ENCODE measurements at places on chromosomes 4 and X.

DNA sequence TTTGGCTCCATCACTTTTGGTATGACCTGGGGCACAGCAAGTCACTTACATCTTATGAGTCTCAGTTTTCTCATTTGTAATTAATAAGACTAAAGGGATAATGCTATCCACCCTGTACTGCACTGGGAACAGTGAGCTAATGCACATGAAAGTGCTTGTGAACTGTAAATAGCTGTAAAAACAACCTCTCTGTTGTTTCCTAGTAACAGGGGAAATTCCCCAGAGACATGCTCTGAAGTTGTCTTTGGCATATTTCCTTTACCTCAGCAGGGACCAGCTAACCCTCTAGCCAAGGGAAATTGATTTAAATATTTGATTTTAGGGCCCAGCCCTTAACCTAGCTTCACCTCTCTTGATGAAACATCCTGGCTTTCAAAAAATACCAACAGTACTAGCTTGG, 6.1 kb upstream of the CYSLTR1 start:
- no peak for DNase-seq

DNA sequence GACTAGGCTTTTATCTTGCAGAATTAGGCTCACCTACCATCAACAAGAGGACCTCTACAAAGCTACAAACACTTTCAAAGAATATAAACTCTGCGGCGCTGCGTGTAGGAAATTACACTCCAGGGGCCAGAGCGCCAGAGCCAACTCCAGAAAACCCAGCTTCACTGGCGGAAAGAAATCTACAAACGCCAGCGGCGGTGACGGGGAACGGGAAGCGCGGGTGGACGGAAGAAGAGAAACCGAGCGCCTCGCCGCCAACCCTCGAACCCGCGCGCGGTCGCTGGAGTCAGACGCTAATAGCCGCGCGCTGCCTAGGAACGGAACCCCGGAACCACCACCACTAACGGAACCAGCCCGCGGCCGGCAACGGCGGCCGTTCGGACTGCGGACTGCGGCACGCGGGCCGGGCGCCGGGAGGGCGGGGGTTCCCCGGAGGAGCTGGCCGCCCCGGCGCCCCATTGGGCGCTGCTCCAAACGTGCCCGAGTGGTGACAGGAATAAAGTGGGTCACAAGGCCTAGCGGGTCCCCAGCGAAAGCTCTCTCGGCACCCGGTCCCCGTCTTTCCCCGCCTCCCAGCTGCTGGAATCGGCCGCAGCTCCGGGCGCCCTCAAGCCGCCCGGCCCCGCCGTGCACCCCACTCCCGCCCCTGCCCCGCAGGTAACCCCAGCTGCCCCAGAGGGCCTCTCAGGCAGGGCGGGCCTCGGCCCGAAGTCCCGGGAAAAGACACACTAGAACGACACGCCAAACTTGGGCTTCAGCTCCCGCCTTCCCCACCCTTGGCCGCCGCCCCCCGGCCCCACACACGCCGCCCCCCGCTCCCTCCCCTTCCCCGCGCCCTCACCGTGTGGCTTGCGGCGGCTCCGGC, 836 bp downstream of the CLOCK start:
- peak; percentile 73 for DNase-seq

- no peak for DNase-seq
Measured at GRCh38 chrX:39955625-39956024, 142.1 kb downstream of the BCOR start.

DNA sequence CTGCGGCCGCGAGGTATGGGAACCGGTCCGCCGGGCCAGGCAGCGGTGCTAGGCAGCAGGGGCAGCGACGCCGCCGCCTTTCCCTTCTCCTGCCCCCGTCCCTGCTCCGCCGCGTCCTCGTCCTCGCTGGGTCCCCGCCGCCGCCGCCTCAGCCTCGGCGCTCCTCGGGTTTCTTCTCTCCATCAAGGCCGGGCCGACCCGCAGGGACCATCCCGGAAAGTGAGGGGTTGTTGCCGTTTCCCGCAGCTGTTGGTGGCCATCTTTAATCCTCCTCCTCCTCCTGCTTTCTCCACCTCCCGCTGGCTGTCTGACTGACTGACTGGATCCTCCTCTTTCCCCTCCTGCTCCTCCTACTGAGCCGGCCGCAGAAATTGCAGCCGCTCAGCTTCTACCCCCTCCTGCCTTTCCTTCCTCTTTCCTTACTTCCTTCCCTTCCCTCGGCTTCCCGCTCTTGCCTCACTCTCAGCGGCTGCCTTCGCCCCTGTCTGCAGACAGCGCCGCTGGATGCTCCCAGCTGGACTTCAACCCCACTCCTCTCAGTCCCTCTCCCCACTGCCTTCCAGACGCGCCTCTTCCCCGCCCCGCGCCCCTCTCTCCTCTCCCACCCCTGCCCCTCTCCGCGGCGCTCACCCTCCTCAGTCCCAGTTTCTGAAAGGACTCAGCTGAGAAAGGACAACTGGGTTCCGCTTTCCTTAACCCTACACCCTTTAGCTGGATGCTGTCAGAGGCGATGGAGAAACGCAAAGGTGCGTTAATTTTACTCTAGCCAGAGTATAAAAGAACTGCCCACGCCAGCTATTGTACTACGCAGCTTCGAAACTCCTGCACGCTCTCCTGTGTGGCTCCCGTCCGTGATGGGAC, at the start of gene WDFY3:
WDFY3 (minus strand) TSS at position 309 of the 861 bp plus-strand sequence. CDS start 106,099 bp downstream, outside the sequence.
- peak; percentile 36 for DNase-seq

DNA sequence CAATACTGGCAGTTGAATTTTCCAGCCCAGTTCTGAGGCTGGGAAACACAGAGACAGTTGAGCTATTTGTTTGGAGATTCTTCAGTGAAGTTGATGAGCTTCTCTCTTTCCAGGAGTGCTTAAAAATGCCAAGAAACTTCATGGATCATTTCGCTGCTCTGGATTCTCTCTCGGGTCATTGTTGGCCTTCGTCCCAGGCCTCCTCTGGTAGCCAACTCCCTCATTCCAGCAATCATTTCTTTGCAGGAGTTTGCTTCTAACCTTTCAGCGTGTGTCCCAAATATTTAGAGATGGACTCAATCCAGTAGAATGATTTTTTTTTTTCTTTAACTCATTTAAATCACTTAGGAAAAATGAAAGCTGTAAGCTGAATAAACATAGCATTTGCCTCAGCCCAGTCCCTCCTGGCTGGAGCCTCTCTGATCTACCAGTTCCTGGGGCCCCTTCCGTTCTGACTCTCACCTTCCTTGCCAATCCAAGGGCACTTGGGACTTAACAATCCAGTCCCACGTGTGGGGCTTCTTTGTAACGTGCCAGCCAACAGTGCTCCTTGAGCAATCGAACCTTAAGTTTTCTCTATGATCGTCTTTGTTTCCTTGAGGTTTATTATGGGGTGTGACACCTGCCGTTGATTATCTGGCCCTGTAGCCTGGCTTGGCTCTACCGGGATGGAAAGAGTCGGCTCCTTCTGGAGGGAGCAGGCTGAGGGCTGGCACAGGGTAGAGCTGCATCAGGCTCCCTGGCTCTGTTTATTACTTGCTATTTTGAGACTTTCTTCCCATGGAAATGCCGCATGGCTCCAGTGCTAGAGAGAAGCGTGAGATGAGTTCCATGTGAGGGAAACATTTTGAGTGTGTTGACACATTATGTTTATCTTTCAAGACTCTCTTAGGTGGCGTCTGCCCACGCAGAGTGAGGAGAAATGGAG, 80.4 kb upstream of the GPC4 start:
- DNase-seq = no peak

DNA sequence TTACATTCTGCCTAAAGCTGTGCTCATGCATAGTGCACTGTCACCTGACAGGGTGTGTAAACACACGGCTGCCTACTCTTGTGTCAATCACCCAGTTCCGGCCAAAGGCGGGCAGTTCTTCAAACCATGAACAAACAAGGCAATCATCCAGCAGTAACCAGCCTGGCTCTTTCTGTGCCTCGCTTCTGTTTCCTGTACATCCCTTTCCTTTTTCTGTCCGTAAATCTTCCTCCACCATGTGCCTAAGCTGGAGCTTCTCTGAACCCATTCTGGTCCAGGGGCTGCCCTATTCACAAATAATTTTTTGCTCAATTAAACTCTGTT, 60.8 kb upstream of the CBR4 start:
- DNase-seq = no peak

- DNase-seq = peak; percentile 54
Measured at GRCh38 chr4:167622481-167623240, 388.4 kb upstream of the SPOCK3 start.

GRCh38 chr4:126172126-126172525, 857.4 kb downstream of the FAT4 start:
- DNase-seq = no peak

DNA sequence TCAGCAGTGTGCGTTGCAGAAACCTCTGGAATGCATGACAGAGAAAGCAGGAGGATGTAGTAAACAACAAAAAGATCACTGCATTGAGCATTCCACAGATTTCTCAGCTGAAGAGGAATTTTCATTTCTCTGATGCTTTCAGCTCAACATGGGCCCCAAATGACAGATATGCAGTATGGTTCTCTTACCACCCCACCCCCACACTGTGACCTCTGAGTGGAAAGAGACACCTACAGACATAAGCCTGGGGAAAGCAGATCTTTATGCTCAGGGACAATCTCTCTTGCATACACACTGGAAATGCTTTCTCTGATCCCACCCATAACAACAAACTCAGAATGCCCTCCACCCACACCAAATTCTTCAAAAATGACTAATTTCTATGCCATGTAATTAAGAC, 983.7 kb upstream of the LCORL start:
- DNase-seq = no peak

DNA sequence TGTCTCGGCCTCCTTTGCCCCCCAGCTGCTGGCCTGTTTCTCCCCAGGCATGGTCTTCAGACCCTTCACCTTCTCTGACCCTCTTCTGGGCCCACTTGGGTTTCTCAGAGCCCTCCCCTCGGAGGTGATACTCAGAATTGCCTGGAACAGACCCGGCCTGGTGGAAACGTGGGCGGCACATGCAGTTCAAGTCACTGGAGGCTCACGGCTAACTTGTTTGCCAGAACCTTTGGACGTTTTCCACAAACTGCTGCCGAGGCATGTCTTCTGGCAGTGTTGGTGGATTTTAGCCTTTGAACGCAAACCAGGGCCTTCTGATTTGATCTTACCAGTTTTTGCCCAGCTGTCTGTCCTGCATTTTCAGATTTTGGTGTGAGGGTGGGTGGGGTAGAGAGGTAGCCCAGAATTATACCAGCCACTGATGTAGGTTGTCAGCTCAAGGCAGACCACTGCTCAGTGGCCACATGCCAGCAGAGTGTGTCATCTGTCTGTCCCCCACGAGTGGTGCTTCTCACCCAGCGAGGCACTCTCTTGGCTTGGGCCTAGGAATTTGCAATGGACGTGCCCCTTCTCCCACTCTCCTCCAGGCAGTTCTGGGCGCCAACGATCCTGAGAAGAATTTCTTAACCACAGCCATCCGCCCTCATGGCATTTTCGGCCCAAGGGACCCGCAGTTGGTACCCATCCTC, 32.5 kb upstream of the ZNF185 start:
- no peak for DNase-seq

GRCh38 chr4:91171217-91171616, 1044.0 kb downstream of the CCSER1 start:
- no peak for DNase-seq

DNA sequence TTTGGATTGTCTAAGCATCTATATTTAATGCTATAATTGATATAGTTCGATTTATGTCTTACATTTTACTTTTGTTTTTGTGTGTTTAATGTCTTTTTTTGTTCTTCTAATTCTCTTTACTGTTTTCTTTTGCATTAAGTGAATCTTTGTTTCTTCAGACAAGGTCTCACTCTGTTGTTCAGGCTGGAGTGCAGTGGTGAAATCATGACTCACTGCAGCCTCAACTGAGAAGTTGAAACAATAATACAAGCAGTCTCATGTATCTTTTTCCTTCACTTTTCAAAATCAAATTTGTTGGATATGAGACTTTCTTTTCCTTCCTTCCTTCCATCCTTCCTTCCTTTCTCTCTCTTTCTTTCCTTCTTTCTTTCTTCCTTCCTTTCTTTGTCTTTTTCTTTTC, 1401.6 kb downstream of the ADGRL3 start:
- no peak for DNase-seq

- DNase-seq = no peak
Measured at GRCh38 chrX:147072747-147073146, 258.2 kb upstream of the CXorf51A start.

DNA sequence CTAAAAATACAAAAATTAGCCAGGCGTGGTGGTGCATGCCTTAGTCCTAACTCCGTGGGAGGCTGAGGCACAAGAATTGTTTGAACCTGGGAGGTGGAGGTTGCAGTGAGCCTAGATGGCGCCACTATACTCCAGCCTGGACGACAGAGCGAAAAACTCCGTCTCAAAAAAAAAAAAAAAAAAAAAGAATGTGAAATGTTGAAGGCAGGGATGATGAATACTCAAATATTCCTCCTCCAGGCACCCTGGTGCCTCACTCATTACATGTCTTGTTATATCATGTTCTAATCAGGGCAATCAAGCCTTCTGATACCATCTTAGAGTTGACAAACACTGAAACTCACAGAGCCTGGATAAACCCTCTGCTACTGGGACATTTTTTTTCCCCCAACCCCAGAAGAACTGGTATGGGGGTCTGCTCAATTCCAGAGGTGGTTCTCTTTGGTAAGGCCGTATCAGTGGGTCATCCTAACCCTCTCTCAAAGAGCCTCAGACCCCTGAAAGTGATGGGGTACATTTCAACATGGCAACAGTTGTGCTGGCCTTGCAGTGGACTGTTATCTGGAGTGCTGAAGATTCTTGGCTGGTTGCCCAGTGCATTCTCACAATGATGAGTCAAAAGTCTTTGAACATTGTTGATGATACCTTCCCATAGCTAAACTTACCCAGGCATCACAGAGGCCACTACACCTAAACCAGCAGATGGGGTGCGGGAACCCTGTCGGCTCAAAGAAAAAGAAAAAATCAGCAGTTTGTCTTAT, 2.4 kb upstream of the SH3KBP1 start:
- DNase-seq = peak; percentile 75

DNA sequence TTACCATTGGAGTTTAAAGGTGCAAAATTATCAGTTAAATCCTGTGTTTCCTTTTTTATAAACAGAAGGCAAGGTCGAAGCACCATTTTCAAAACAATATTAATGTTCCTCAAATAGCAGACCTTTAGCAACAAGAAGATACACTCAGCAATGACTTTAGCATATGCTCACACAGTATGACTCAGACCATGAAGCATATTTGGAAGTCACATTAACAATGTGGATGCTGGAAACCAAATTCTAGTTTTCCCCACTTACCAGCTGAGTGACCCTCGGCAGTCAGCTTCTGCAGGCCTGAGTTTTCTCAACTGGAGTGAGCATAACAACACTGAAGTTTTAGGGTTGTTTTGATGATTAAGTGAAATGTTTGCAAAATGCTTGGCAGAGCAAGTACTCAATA, 130.5 kb downstream of the ANK2 start:
- DNase-seq = no peak

DNA sequence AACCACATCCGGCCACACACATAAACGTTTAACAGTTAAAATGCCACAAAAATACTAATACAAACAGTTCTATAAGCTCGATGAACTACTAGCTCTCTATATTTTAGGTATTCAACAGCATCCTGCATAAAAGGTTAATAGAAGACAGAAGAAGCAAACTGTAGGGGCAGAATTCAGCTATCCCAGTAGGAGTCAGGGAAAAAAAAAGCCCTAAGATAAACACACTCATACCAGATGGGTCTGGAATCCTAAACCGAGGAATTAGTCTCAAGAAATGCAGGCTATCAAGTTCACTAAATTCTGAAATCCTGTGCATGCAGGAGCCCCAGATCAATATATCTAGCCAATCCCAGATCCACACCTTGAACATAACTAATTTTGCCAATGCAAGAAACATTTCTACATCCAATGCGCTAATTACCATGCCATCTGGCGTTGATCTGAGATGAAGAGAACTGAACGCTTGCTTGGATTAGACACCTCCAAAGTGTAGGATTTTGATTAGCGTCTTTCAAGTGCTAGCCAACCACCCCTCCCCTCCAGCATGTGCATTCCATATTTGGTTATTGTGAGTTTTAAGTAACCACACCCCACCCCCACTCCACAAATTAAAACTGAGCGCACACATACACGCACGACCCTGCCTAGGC, 512.2 kb upstream of the INTU start:
- no peak for DNase-seq
